ENCODE measurements at places on chromosomes 12 and 14.

- no peak for DNase-seq
Observed at GRCh38 chr14:73619524-73619923, 7.2 kb downstream of the ACOT6 start.

- DNase-seq, result no peak
Observed at GRCh38 chr12:25806271-25806670, 152.2 kb upstream of the RASSF8 start.

GRCh38 chr14:68841016-68841809, 48.3 kb upstream of the ZFP36L1 start:
- no peak for DNase-seq

- DNase-seq, result no peak
Observed at GRCh38 chr14:61498811-61499210, 177.4 kb downstream of the PRKCH start.

DNA sequence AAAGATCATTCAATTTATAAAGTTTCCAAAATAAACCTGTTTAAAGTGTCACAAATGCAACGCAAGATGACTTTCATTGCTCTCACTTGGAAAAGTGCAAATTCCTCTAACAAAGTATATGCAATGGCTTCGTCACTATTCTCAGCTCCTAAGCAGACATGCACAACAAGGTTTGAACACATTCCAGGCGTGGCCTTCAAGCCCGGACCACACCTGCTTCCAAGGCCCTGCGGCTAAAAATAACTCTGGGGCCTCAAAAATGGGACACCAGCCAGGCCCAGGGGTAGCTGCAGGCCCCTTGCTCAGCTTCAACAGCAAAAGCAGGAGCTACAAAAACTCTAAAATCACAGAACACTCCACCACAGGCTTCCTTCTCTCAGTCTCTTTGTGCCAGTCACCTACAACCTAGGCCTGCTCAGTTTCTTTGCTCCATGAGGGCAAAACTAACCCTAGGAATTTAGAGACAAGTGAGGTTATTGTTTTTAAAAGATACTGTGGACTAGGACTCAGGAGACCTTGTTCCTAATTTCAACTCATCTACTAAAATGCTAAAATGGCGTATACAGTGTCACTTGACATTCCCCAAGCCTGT, 29.3 kb downstream of the DUSP16 start:
- DNase-seq, result no peak

- no peak for DNase-seq
Observed at GRCh38 chr14:45212231-45212630, 40.8 kb downstream of the MIS18BP1 start.

- DNase-seq, result no peak
Observed at GRCh38 chr12:97960741-97961608, 498.4 kb downstream of the RMST start.

DNA sequence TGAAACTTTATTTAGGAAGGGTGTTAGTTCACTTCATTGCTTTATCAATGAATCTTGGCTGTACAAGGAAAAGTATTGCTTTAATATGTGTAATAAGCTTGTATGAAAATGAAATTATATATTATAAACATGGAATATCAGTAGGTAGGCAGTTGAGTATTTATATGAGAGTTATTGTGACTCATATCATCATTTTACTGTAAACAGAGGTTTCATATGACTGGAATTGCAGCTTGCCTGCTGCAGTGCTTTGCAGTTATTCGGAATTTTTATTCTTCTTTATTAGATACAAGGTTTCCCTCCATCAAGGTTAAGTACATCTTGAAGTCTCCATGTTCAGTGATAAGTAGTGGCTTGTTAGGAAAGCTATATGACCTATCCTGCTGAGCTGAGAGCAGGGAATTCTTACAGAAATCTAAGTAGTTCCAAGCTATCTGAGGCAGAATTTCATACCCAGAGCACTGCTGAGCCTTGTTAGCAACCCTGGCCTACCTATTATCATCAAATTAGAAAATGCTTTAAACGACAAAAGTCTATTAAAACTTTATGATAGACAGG, 111.2 kb downstream of the MGST1 start:
- DNase-seq, result no peak

- DNase-seq, result no peak
Observed at GRCh38 chr12:65968359-65968758, 144.1 kb downstream of the HMGA2 start.

GRCh38 chr12:104551-105081, 38.0 kb downstream of the IQSEC3 start:
- no peak for DNase-seq

DNA sequence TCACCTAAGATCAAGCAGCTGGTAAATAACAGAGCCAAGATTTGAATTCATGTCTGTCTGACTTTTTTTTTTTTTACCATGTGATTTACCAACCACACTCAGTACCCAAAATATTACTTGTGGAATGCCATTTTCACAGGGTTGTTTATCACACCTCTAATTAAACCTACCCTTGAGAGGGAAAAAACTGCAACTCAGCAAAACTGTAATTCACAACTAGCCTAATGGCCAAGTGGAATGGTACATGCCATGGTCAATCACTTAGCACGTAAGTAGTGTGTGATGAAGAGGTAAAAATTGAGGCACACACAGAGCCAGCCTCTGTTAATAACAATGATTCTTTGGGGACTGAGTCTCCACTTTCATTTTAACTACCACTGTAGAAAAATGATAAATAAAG, 412.9 kb upstream of the GARIN6 start:
- DNase-seq, result no peak

DNA sequence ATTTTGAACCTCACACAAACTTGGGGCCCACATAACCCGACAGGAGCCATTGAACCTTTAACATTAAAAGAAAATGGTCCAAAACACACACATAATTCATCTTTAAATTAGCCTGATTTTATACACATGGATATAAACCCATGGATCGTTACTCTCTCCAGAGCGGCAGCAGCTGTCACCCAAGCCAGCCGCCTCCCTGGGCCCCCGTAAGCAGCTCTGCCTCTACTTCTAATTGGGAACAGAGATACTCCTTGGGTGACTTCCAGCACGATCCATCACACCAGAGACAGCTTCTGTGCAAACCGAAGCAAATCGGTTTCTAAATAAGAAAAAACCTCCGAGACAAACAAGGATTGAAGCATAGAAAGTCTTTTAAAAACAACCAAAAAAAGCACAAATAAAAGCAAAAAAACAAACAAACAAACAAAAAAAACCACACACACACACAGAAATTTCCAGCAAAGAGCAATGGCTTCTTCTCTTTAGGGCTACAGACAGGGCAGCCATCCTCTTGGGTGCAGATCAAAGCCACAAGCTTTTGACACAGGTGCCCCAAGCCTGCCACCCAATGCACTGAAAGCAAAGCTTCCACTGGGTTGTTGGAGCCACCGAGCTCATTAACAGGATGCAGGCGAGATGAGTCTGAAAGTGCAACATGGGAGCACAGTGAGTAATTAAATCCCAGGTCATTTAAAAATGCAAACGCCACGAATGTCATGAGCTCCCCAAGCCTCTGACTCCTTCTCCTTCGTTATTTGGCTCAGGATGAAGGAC, 156.9 kb downstream of the DPF3 start:
- peak; percentile 31 for DNase-seq

GRCh38 chr14:55910601-55911243, 207.5 kb upstream of the PELI2 start:
- DNase-seq, result no peak

DNA sequence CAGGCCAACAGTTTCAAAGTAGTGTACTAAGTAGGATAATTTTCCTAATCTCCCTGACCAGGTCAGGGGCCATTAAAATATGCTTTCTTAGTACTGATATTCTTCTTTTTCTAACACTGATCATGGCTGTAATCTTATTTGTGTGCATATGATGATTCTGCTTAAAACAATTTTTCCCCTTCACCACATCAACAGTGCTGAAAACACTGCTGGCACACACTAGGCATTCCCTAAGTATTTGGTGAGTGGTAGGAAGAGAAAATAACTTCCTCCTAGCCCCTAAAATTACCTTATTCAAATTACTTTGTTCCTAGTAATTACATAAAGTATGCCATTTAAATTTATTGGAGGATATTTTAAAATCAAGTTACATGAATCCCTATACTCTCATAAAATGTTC, 49.9 kb upstream of the BBS10 start:
- no peak for DNase-seq
